ENCODE measurements at places on chromosomes 12 and 14.

GRCh38 chr12:19095756-19096480 lies 33.6 kb upstream of the PLEKHA5 start:
- no peak for DNase-seq

DNA sequence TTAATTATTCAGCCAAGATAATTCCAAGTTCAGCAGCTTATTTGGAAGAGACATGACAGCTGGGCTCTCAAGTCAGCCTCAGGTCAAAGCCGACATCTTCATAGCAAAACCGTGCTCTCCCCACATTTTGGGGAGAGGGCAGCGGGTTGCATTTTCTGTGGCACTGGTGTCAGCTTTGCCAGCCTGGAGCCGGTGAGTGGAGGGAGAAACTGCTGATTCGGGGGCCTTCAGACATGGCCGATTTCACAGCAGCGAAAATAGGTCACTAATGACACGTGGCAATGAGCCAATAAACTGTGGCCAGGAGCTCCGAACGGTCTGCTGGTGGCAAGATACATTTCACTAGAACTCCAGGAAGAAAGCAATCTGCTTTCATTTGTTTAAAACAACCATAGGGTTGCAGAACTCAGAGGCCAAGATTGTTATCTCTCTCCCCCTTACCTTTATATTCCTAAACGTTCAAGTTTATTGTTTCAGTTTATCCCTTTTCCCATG lies 173.2 kb downstream of the CAND1 start:
- no peak for DNase-seq

- DNase-seq, result no peak
These were observed at the start of gene ESRRB for GRCh38 chr14:76375947-76376404. TSS of gene ESRRB (plus strand) at chr14:76376137. CDS start at chr14:76376402, 265 bp downstream.

GRCh38 chr12:109549613-109550270 lies 23.6 kb downstream of the MMAB start:
- no peak for DNase-seq

DNA sequence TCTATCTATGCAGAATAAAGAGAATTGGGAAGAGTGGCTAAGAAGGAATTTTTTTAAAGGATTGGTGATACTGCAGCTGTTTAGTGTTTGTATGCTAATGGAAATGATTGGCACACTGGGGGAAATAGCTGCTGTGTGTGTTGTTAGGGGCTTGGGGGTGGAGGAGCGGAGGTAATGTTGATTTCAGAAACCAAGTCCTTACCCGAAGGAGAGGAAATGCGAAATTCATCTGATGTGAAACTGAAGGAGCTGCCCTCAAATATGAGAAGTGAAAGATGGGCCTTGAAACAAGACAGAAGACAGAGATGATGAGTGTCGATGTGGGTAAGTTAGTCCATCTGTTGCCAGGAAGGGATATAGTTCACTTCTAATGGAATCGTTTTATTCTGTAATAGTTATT lies 21.2 kb upstream of the RNASE12 start:
- no peak for DNase-seq

GRCh38 chr14:73760598-73761586 lies 46.7 kb upstream of the PNMA1 start:
- no peak for DNase-seq

DNA sequence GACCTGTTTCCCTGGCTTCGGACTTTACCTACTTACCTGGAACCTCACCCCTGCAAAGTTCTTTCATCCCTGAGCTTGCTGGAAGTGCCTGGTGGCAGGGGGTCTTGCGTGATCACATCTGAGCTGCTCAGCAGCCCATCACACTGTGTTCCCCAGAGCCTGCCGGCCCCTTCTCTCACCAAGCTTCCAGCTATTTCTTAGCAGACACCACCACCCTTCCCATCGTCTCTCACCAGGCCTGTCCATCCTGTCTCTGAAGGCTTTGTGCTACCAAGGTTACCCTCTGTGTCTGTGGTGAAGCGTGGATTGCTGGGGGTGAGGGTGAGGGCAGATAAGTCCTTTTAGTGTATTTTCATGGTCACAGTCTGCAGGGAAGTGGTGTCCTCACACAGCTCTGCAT lies 78.8 kb upstream of the NRXN3 start:
- DNase-seq, result no peak

DNA sequence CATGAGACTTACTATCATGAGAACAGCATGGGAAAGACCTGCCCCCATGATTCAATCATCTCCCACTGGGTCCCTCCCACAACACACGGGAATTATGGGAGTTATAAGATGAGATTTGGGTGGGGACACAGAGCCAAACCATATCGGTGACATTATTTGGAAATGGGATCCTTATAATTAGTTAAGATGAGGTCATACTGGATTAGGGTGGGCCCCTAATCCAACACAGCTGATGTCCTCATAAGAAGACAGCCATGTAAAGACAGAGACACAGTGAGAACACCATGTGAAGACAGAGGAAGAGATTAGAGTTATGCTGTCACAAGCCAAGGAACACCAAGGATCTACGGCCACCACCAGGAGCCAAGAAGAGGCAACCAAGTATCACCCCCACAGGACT lies 161.7 kb downstream of the SPTSSA start:
- DNase-seq, result no peak

- no peak for DNase-seq
These were observed 104.2 kb downstream of the RPS6KA5 start for GRCh38 chr14:90956273-90956672.

DNA sequence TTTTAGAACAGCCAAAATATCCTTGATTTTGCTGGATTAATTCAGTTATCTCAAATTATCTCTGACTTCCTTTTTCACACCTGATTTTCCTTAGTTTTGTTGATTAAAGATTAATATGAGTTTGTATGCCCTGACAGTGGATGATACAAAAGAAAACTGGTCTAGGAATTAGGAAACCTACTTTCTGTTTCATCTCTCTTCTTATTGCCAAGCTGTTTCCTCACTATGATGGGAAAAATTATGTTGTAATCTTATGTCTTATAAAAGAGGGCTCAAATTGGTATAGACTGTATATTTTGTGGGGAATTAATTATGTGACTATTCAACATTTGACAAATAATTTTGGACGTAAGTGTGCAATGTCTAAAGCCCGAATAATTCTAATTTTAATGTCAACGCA lies 271.6 kb downstream of the FBXL14 start:
- no peak for DNase-seq

DNA sequence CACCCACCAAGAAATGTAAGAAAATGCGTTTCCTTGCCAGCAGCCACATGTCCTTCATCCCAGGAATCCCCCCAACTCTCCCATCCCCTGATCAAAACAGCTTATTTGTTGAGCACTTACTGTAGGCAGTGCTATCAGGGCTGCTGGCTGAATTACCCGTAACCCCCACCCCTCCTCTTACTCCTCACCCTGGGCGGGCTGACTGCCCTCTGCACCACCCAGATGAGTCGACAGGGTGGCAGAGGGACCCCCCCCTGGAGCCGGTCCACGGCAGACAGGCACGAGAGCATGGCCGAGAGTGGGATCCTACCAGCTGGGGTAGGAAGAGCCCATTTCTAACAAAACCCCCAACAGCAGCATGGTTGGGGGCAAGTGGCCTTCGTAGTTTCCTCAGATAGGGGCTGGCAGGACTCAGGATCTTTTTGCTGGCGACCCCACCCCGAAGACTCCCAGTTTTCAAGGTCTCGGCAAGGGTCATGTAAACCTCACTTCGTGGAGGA lies 1.1 kb upstream of the RHOF start:
- peak; percentile 47 for DNase-seq

DNA sequence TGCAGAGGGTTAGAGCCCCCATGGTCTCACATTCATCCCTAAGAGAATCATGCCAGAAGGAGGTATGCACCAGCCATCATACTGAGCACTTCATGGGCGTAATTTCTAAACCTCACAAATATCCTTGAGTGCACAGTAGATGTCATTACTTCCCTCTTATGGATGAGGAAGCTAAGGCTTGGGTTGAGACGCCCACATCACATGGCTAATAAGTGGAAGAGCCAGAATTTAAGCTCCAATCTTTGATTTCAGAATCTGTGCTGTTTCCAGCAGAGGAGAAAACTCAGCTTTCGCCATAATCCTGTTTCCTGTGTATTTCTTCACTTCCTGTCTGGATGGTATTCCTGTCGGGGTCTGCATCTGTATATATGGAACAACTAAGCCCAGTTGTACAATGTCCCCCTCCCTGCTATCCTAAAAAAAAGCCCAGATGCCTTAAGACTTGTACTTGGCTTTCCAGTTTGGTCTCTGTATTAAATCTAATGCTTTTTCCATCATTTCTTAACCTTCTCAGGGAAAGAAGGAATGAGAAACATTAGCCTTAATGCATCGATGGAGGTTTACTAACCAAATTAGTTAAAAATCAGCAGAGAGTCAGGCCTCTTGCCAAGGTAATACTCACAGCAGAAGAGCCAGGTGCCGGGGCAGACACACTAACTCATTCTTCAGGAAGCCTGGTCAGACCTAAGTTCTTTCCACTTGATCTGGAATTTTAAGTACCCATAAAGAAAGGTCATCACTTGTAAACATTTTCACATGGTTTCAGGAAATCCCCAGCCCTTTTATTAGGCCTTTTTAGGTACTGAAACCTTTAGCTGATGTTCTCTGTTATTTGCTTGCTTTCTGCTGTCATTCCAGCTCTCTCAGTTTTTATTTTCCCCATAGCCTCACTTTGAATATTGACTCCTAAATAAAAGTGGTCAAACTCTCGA lies 5.3 kb downstream of the ISCU start:
- DNase-seq, result no peak

DNA sequence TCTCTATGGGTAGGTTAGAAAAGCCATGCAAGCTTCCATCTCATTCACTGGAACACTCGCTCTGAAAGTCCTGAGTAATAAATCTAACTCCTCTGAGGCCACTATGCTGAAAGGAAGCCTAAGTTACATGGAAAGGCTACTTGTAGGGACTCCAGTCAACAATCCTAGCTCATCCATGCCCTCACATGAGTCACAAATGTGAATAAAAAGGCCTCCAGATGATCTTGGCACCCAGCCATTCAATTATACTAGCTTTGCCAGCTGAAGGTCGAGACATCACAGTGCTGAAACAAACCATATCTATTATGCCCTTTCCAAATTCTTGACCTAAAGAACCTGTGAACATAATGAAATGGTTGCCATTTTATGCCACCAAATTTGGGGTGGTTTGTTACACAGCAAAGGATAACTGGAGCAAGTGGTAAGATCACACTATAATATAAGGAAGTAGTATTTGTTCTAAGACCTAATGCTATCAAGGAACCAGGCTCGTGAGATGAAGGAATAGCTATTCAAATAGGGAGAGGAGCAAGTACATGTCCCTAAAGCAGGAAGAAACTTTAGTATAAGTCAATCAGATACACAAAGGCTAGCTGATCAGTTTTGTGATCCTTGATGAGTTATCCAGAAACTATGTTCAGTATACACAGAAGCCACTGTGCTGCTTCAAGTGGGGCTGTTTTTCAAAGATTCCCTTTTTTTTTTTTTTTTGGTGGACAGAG lies 142.1 kb downstream of the MED13L start:
- no peak for DNase-seq

- DNase-seq, result peak; percentile 16
These were observed 250.2 kb upstream of the OR4E1 start for GRCh38 chr14:21923820-21924219.

DNA sequence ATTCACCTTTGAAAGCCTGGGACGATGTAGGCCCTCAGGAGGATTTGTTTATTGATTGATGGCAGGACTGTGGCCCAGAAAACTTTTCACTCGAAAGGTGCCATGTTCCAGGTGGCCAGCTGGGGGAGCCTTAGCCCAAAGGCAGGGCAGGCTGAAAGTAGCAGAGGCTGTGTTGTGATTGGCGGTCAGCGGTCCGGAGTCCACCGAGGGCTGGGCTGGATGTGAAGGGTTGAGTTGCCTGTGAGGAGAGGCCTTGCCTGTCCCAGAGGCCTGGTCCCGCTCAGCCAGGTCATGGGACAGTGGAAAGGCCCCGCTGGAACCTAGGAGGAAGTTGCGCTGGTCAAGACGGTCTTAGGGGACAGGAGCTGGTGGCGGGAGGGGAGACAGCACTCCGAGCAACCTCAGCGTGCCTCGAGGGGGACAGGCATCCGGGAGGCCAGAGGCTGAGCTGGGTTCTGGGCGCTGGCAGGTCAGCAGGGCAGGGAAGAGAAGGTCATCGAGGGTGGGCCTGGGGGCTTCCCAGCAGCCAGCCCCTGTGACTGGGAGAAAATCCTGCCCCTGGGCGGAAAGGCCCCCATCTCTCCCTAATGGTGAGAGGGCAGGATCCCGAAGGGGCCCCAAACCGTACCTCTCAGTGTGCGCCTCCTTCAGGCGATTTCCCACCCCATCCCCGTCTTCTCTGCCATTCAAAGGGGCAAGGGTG lies 26.3 kb downstream of the CMA1 start:
- DNase-seq, result peak; percentile 31

GRCh38 chr14:33811721-33812120 lies 139.2 kb downstream of the EGLN3 start:
- DNase-seq, result no peak

- no peak for DNase-seq
These were observed 91.9 kb downstream of the DPF3 start for GRCh38 chr14:72801836-72802587.

- DNase-seq, result no peak
These were observed 15.3 kb upstream of the TSPAN11 start for GRCh38 chr12:30911207-30911606.

DNA sequence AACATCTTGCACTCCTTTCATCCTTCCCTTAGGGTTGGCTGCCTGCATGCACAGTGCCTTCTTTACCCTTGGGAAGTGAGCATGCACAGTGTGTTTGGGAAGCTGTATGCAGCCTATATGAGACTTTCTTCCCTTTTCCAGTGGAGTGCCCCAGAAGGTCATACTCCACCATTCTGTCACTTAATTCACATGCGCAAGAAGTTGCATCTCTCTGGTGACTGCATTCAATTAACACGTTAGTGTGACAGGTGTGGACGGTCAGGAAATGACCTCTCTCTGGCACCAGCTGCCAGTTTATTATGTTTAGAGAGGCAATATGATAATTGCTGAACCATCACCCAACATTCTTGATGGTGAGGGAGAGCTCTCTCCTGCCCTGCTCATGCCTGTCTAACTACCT lies 770.0 kb downstream of the FLRT2 start:
- DNase-seq, result no peak

DNA sequence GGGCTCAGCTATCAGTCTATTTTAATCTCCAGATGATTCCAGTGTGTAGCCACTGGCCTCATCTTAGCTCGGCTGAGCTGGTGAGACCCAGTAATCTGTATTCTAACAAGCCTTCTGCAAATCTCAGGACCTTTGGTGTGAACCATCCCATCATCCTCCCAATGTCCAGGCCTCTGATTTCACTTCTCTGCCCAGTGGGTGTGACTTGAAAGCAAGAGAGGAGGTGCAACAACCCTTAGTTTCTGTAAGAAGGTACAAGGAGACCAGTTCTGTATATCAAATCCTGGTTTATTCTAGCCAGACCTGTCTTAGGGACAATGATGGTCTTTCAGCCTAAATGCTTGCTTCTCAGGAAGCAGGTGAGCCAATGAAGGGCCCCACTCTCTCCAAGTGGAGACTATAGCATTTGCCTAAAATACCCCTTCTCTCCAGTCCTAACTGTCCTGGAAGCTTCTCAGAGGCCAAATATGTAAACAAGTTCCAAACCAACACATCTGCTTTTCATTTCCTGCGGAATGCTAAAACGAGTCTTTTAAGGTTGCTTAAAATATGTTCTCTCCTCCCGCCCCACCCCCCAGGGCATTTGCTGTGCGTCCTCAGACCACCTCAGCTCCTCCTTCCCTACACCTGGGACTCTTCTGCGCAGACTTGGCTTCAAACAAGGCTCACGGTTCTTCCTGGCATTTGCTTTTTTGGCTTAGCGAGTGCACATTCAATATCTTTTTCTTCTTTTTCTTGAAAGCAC lies 78.4 kb upstream of the FUT8 start:
- no peak for DNase-seq

Data from activated CD4-positive, alpha-beta T cell treated with anti-CD3 and anti-CD28 coated beads for 4 hours (primary cell).